ENCODE measurements at places on chromosomes 6 and 20.
A peak's percentile ranks its signal among the peaks of the same experiment; 100 is the strongest.

DNA sequence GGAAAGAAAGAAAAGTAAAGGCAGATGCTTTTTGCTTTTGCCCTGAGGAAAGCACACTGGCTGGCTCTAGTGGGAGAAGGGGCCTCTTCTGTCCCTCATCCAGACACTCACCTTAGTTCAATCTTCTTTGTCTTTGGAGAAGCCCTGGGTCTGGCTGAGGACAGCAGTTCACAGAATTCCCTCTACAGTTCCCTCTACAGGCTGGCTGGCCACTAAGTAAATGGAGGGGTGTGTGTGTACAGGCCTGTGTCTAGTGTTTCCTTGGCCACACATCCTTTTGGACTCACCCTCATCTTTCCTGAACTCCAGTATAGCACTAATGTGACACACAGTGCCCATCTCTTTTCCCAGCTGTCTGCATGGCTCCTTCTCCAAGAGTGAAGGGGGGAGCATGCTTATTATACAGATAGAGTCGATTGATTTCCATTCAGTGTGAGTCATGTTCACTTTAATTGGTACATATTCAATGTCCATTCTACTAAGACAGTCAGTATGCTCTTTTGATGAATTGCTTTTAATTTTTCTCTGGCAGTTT is 26.0 kb upstream of the CLVS2 start:
- DNase-seq: no peak

DNA sequence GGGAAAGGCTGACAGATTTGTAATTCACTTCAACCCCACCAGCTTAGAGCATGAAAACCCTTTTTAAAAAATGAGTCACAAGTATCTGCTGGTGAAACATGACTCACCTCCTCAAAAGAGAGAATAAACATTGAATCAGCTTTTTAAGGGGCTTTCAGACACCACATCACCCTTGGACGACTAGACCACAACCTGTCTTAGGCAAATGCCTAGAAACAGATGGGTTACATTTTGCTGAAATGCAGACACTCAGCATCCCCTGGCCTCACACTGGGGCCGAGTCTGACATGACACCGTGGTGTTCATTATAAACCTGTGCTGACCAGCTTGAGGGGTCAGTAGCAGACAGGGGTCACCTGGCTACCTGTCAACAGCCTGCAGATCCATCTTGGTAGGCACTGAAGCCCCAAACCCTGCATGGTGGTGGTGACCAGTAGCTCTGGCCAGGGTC is 175.3 kb upstream of the CST7 start:
- peak; percentile 74 for DNase-seq

- no peak for DNase-seq
Observed at GRCh38 chr6:156852147-156852857, 75.1 kb downstream of the ARID1B start.

DNA sequence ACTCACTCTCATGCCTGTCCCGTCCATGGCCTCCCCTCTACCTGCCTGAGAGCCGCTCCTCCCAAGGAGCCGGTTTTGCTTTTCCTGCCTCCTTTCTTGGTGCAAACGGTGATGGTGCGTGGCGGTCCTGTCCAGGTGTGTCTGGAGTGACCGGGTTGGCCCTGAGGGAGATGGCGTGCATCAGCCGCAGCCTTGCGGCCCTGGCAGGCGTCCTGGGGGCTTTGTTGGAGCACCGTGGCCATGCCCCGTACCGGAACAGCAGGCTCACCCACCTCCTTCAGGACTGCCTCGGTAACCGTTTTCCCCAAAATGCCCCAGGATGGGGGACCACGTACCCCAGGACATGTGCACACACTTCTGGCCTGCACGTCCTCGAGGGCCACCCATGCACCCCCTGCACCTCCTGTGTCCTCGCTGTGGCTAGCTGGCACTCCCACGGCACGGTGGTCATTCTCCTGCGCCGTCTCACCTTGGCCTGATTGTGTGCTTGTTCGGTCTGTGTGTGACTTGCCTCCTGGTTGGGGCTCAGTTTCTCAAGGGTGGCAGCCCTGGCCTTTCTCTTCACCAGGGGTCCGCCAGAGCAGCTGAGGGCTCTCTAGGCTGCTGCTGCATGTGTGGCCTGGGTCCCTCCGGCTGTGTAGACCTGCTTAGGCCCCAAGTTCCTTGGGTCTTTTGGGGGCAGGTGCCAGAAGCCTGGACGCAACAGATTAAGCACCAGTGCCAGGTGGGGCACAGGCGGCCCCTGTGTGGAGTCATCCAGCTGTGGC is 36.4 kb downstream of the FRMD1 start:
- DNase-seq: no peak

DNA sequence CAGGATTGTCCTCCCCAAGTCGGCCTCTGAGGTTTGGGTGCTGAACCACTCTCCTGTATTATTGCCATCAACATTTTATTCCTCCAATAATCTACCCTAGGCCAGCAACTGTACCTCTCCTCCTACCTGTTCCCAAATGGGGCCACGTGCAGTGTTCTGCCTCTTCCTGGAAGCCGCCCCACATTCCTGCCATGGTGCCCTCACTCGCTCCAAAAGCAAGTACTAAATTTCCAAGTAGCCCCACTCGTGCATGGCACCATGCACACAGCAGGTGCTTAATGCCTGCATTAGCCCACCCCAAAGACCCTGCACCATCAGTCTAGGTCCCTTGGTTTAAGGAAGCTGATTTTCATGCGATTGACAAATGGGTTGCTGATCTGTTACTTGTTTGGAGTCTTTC is 147.8 kb downstream of the NFATC2 start:
- DNase-seq: no peak

DNA sequence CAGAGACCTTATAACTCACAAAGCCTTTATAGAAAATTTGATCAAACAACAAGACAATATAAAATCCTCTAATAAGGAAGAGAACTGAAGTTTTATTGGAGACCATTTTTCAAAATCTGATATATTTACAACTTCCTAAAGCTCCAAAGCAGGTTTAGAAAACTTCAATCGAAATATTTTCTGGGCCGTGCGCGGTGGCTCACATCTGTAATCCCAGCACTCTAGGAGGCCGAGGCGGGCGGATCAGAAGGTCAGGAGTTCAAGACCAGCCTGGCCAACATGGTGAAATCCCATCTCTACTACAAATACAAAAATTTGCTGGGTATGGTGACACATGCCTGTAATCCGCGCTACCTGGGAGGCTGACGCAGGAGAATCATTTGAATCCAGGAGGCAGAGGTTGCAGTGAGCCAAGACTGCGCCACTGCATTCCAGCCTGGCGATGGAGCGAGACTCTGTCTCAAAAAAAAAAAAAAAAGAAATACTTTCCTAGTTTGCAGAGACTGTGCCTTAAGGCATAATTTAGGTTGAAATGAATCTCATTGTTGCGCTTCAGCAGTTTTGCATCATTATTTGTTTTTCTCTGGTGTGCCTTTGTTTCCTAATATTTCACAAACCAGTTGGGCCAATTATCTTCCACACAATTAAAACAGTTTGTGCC is 60.6 kb upstream of the ASIP start:
- DNase-seq: no peak

DNA sequence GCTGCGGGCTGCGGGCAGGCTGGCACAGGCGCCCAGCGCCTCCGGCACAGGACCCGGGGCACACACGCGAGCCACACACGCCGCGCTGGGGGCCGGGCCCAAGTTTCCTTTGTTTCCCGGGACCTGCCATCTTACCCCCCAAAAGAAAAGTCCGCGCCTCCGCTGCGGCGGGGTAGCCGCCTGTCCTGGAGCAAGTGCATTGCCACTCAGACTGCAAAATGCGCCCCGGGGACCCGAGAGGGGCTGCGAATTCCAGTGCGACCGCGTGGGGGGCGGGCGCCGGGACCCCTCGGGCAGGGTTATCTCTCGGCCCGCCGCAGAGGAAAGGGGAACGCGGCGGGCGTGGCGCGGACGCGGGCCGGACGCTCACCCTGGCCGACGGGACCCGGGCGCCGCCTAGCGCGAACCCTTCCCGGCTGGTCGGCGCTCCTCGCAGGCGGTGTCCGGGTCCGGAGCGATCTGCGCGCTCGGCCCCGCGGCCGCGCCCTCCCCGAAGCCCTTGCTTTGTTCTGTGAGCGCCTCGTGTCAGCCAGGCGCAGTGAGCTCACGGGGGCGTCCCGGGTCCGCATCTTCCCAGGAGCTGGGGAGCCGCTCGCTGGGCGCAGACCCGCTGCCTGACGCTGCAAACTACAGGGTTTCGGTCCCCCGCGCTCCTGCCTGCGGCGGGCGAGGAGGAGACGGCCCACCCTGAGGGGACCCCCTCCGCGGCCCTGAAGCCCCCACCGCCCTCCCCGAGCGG is 639 bp upstream of the CD24 start:
- no peak for DNase-seq

DNA sequence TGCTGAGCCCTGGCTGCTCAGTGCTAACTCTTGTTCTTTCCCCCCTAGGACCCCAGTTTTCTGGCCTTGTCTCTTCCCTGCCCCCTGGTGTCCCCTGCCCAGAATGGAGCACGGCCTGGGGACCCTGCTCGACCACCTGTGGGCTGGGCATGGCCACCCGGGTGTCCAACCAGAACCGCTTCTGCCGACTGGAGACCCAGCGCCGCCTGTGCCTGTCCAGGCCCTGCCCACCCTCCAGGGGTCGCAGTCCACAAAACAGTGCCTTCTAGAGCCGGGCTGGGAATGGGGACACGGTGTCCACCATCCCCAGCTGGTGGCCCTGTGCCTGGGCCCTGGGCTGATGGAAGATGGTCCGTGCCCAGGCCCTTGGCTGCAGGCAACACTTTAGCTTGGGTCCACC is 11.9 kb downstream of the CCN5 start:
- no peak for DNase-seq

- no peak for DNase-seq
Observed at GRCh38 chr6:93235775-93236174, 183.6 kb downstream of the EPHA7 start.

GRCh38 chr6:160036331-160036695 is 67.4 kb downstream of the IGF2R start:
- DNase-seq: no peak

GRCh38 chr6:148516617-148517016 is 174.0 kb downstream of the SASH1 start:
- no peak for DNase-seq

GRCh38 chr6:63114610-63115211 is 96.6 kb upstream of the FKBP1C start:
- DNase-seq: no peak

DNA sequence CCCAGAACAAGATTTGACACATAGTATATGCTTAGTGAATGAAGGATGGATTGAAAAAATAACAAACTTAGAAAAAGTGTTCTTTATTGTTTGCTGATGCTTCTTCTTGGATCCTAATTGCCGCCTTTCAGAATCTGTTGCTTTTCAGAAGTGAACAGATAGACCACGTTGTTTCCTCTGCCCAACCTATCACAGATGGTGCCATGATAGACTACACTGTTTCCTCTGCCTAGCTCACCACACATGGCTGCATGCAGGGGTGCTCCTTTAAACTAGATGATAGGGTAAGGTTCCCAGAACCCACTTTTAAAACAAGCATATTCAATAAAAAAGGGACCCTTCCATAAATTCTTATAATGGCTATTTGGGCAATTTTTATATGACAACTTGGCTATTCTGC is 4.6 kb upstream of the RGS17 start:
- no peak for DNase-seq

GRCh38 chr20:57350081-57350710 is 859 bp upstream of the RAE1 start:
- no peak for DNase-seq

GRCh38 chr6:12138381-12138780 is 126.3 kb downstream of the HIVEP1 start:
- DNase-seq: no peak

- no peak for DNase-seq
Observed at GRCh38 chr6:74283532-74283931, 587.5 kb downstream of the CD109 start.

DNA sequence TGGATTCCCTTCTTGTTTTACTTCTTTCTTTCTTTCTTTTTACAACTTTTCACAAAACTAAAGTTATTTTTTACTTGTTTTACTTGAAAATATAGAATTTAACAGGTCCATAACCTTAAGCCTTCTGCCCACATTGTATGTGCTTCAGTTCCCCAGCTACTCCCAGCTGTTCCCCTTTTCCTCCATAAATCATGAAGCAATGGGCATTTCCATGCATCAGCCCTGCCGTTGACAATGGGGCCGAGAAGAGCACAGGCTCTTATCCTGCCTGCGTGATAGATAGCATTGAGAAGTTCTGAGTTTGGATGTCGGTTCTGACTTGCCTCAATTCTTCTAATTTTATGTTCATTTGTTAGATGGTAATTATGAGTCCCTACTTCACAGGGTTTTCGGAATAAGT is 583.8 kb downstream of the CDH26 start:
- no peak for DNase-seq

- no peak for DNase-seq
Observed at GRCh38 chr6:37628611-37629320, 68.9 kb downstream of the MDGA1 start.

GRCh38 chr6:37862992-37863391 is 43.5 kb downstream of the ZFAND3 start:
- peak; percentile 50 for DNase-seq

DNA sequence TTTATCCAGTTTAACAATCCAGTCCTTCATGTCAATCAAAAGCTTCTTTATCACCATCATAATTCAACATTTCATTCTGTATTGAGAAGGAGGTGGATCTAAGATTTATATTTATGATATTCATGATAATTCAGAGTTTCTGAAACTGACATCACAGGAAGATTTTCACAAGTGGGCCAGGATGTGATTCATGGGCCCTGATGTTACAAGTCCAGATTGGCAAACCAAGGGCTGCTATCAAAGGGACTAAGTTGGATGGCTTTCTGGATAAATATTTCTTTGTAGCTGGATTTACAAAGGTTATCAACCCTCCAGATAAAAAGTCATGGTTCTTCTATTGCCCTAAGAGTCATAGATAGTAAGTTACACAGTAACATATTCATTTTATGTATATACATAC is 866.5 kb downstream of the KIF16B start:
- DNase-seq: no peak

- no peak for DNase-seq
Observed at GRCh38 chr6:117233145-117233544, 32.2 kb upstream of the VGLL2 start.

GRCh38 chr6:100470422-100471120 is 5.8 kb upstream of the SIM1 start:
- no peak for DNase-seq

DNA sequence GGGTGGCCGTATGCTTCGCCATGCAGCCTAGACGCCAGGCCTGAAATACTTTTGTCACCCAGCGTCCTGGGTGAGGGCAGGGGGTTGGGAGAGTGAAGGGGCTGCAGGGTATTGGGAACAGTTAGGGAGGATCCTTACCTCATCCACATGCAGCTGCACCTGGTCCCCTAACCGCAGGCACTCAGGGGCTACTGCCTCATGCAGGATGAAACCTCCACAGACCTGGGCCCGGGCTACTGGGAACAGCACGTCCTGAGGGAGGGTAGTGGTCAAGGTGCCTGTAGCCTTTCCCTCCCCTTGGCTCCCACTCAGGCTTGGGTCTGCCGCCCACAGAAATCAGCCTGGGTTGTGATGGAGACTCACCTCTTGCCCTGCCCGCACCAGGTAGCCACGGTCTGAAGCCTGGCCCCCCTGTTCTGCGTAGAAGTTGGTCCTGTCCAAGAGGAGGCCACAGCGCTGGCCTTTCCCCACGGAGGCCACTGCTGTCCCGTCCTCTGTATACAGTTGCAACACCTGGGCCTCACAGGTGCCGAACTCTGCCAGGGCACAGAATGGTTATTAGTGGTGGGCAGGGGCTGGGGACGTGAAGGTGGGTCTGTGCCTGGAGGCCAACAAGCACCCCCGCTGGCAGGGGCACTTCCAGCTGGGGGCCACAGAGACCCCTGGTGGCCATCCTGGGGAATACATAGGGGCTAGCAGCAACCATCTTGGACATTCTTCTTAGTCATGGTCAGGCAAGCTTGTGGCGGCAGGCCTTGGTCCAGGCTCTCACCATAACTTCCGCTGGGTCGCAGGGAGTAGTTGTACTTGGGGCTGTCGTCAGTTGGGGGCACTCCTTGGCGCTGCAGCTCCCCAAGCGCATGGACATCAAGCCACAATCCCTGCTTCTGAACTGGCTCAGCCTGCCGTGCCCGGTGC is 8.6 kb downstream of the AARS2 start:
- DNase-seq: no peak
